ENCODE measurements at places on chromosomes 2 and 18.

DNA sequence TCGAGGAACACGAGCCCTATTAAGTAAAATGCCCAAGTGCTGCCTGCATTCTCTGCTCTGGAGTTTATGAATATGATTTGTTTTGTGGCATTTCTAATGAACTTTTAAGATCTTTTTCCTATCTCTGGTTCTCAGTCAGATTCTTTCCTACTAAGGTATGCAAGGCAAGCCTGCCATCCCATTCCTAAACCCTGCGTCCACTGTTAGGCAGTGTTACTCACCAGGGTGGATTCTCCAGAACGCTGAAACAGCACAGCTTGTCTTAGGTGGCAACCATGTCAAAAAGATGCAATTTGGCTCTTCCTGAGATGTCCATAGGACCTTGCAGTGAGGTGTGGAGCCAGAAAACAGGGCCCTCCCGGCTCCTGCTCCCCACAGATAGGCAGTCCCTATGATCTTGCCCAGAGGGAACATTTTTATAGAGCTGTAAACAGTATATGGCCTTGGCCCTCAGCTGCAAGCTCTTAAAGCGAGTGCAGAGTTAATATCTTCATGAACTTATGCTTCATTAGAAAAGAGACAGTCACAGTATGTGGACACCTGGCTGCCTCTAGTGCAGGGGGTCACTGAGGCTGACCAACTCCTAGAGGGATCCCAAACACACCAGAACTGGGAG is 84.4 kb downstream of the TPGS2 start:
- DNase-seq, result no peak

DNA sequence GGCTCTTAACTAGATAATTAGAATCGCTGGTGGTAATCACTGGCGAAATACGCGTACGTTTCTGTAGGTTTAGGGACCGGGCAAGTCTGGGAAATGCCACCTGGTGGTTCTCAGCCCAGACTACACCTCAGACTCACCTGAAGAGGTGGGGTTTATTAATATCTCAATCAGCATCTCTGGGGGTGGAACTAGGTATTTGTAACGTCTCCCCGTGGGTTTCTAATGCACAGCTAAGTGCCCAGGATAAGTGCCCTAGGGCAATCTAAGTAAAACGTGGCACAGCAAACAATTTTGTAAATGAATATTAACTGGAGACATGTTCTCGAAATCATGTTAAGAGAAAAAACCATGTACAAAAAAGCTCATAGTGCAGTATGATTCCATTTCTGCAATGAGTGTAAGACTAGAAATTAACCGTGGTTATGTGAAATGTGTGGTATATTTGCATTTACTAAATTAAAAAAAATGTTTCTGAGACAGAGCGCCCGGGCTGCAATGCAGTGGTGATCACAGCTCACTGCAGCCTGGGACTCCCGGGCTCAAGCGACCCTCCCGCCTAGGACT is 760 bp upstream of the CNOT11 start:
- peak; percentile 40 for DNase-seq

DNA sequence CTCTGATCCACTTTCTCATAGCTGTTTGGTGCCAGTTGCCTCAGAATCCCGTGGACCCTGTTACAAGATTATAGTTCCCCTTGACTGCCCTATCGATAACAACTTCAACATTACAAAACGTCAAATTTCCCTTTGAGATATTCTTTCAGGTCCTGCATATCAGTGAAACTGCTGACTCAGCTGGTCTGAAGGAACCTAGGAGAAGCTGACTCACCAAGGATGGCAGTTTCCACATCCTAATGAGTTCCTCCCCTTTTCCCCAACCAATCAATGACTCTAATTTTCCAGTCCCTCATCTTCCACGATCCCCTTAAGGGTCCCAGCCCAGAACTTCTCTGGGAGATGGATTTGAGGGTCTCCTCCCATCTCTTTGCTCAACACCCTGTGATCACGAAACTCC is 27.6 kb upstream of the GNAL start:
- DNase-seq, result no peak

GRCh38 chr18:55647331-55647730 is 59.3 kb upstream of the TCF4 start:
- no peak for DNase-seq

DNA sequence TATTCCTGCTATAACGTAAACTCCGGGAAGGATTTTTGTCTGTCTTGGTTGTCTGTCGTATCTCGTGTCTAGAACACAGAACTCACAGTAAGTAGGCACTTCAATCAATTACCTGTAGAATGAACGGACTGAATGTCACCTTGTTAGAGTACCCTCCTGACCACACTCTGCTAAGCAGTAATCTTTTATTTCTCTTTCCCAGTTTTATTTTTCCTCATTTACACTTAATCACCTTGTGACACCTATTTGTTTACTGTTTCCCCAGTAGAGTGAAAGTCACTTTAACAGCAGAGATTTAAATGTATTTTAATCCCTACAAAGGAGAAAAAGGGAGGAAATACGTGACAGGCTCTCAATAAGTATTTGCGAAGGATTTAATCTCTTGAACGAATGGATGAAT is 514 bp upstream of the EPB41L5 start:
- no peak for DNase-seq
